ENCODE measurements at places on chromosomes 4 and X.
A peak's percentile ranks its signal among the peaks of the same experiment; 100 is the strongest.

DNA sequence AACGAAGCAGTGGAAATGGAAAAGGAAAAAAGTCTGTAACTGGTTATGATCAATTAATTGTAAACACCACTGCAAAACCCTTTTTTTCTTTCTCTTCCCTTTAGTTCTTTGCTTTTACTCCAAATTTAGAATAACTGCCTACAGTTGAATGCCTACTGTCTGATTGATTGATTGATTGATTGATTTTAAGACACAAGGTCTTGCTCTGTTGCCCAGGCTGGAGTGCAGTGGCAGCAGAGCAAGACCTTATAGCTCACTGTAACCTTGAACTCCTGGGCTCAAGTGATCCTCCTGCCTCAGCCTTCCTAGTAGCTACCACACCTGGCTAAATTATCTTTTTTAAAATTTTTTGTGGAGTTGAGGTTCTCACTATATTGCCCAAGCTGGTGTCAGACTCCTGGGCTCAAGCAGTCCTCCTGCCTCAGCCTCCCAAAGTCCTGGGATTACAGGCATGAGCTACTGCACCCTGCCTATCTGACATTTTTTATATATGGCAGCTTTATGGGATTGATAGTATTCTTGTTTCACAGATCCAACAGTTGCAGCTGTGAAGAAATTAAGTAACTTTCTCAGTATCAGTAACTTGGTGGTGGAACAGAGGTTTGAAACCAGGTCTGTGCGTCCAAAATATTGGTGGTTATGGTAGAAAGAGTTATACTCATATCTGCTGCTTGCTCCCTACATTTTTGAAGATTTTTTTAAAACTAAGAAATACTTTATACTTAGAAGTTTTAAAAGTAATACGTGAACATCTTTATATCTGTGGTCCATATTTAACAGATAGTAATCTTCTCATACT is 12.4 kb downstream of the UBE2K start:
- no peak for DNase-seq

DNA sequence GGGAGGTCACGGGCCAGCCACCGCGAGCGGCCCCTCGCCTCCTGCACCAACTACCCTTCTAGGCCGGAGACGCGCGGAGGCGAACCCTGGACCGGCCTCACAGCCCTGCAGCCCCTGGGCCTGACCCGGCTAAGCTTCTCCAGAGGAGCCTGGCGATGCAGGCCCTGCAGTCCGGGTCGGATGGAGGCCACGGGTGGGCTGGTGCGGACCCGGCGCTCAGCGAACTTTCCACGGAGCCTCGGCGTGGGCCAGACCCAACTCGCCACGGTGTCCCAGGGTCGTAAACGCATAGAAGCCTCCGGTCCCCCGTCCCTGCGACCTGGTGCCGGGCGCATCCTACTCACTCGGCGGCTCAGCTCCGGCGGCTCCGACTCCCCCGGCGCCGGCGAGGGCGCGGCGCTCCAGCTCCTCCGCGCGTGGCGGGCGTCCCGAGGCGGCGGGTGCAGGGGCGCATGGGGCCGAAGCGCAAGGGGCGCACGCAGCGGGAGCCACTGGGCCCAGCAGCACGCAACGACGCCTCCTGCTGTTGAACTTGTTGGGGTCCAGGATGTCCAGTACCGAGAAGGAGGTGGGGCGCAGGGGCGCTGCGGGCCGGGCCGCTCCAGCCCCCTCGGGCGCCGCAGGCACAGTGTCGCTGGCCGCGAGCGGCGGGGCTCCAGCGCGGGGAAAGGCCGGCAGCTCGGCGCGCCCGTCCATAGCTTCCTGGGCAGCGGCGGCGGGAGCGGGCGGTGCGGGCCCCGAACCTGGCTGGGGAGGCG is 427 bp downstream of the NKX1-1 start:
- DNase-seq: no peak

- no peak for DNase-seq
Observed at GRCh38 chrX:65508851-65509250, 25.7 kb downstream of the LAS1L start.

DNA sequence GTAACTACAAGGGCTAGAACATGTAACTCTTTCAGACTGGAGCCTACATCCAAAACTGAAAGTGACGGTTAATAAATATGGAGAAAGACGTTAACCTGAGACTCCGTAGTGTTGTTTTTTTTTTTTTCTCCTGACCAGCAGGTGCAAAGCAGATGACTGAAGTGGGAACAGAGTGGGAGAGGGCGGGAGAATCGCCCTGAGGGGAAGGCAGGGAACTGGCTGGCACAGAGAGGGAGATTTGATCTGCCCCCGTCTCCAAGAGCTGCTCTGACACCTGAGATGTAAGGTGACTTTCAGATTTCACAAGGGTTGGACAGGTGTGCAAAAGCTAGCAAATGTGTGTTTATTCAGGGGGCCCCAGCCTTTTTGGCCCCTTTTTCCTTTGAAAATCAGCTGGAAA is 180.2 kb downstream of the PALLD start:
- no peak for DNase-seq

DNA sequence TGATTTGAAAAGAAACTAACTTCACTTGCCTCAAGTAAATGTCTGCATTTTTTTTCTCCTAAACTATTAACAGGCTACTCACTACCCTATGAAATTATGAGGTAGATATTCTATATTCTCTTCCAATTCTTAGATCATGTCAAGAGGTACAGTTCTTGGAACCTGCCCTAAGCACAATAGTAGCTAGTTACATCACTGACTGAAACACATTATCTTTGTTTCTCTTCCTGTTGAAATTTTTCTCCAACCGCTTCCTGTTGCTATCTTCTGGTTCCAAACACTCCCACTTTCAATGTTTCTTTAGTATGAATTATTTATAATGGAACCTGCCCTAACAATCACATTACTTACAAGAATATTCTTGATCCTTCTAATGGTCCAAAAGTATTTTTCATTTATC is 5.0 kb upstream of the BANK1 start:
- no peak for DNase-seq

GRCh38 chrX:153869473-153870287 is 16.3 kb downstream of the L1CAM start:
- DNase-seq: no peak

GRCh38 chr4:89727238-89727637 is 109.7 kb downstream of the SNCA start:
- no peak for DNase-seq

DNA sequence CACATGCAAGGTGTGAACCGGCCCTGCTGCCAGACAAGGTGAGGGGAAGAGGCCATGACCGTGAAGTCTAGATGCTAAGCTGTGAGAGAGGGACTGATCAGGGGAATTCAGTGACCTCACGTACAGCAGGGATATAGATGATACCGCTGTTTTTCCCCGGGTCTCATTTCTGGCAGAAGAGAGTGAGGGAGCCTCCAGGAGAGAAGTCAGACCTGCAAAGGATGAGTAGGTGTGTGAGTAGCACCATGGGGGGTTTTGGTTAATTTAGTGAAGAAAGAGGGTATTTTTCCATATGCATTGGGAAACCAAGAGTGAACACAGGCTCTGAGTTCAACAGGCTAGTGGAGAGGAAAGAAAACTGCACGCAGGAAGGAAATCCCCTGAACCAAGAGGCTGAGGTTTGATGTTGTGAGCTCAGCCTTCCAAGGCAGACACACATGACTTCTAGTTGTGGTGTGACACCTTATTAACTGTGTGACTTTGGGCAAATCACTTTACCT is 127.6 kb upstream of the GATB start:
- DNase-seq: no peak

- DNase-seq: no peak
Observed at GRCh38 chrX:118383120-118383519, 37.2 kb downstream of the WDR44 start.

DNA sequence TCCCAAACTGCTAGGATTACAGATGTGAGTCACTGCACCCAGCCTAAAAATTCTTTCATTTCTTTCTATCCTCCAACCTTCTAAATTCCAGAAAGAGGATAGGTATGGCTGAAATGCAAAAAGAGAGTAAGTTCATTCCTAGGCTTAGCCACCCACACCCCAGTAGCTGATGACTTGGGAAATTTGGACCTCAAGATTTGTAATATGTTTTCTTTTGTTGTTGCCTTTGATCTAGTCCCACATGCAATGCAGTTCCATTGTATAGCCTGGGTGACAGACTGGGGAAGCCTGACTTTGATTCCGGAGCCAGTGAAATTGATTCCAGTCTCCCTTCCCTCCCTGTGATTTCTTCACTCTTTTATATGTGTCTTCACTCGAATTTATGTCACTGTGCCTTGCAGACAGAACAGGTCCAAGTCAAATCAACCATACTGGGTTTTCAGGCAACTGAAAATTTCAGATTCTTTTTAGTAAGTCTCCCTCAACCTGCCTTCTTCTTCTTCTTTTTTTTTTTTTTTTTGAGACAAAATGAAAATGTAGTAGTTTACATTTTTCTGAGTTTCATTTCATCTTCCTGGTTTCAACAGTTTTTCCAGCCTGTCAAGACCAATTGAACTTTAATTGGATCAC is 176.2 kb upstream of the RBPJ start:
- no peak for DNase-seq

GRCh38 chrX:121307449-121307848 is 260.0 kb downstream of the GLUD2 start:
- DNase-seq: no peak

DNA sequence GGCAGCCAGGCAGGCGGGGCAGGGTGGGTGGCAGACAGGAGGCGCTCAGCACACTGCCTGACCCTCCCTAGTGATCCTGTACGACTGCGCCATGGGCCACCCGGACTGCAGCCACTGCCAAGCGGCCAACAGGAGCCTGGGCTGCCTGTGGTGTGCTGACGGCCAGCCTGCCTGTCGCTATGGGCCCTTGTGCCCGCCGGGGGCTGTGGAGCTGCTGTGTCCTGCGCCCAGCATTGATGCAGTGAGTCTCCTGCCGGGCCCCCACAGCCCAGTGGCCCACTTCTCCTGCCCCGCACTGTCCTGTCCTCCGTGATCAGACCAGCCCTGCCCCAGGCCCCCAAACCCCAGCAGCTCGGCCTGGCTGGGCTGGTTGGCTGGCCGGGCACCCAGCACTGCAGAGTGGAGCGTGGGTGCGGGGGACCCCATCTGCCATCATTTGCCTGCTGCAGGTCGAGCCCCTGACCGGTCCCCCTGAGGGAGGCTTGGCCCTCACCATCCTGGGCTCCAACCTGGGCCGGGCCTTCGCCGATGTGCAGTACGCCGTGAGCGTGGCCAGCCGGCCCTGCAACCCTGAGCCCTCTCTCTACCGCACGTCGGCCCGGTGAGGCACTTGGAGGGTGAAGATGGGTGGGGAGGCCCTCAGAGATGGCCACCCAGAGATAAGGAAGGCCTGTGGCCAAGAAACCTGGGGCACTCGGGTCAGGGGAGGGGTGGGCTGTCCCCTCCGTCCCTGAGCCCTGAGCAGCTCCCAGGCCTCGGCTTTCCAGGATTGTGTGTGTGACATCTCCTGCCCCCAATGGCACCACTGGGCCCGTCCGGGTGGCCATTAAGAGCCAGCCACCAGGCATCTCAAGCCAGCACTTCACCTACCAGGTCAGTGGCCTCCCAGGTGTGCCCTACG is 7.6 kb downstream of the PLXNB3 start:
- no peak for DNase-seq

DNA sequence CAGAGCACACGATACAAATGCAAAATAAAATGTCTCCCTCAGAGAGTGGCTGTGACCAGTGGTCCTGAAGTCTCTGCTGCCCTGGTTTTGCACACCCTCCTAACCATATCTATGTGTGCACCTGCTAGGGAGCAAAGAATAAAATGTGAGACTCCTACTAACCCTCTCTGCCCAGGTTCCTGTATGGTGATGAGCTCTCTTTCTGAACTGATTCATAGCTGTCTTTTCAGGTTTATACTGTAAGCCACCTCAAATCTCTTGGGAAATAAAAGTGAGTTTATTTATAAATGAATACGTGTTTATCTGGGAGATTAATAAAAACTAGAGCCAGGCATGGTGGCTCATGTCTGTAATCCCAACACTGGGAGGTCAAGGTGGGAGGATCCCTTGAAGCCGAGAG is 126.0 kb upstream of the RBPJ start:
- DNase-seq: no peak

DNA sequence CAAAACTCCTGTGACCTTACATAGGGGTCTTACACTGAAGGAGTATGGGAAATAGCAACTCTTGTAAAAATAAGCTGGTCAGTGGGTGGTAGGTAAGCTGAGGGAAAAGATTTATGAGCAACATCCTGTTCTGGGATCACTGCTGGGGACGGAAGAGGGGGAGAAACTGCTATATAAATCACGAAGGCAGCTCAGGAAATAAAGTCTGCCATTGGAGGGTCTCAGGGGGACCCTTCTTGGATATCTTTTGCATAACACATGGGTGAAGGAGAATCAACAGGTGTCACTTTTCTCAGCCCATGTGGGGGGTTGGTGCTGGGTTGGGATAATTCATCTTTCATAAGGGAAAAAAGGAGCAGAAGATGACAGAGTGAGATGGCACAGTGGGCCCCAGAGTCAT is 33.7 kb downstream of the AFF1 start:
- no peak for DNase-seq

DNA sequence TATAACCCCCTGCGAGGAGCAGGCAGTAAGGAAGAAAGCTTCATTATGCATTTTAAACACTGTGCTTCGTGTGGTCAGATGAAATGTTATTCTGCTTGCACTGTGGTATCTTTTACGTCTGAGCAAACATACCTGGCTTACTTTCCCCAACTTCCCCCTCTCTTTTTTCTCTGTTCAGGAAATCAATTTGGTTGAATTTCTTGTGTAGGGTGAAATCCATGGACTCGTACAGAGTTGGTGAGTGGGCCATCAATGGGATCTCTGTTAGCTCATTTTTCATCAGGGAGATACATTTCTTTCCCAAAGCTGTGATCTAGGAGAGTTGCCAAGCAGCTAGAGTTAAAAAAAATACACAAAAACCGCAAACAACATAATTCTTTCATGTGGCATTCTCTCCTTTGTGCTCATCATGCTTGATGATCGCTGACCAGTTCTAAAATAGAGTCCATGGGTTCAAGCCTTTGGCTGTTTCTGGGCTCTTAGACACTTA is 98.5 kb downstream of the FRAS1 start:
- no peak for DNase-seq

- DNase-seq: no peak
Observed at GRCh38 chrX:41055740-41056139, 29.5 kb upstream of the USP9X start.

GRCh38 chr4:174928174-174928573 is 10.0 kb downstream of the ADAM29 start:
- no peak for DNase-seq

DNA sequence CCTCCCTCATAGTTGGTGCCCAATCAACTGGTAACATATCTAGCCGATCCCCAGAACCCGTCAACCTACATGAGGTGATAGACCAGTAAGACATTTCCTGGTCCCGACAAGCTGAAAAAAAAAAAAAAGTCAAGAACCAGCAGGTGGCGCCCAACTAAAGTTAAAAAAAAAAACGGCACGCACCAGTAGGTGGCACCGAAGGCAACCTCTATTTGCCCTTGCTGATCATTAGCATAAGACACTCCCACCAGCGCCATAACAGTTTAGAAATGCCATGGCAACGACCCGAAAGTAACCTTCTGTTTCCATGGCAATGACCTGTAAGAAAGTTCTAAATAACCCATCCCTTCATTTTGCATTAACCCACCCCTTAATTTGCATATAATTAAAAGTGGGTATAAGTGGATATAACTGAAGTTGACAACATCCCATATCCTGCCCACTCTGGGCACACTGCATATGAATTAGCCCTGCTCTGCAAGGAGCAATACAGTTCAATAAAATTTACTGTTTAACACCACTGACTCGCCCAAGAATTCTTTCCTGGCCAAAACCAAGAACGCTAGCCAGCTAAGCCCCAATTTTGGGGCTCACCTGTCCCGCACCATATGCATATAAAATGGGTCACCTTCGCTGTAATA is 83.9 kb upstream of the SPANXB1 start:
- peak; percentile 43 for DNase-seq

Data from NCI-H748 treated with DMSO at 0.1 percent for 48 hours (cell line).